ENCODE measurements at places on chromosomes 1 and 21.

DNA sequence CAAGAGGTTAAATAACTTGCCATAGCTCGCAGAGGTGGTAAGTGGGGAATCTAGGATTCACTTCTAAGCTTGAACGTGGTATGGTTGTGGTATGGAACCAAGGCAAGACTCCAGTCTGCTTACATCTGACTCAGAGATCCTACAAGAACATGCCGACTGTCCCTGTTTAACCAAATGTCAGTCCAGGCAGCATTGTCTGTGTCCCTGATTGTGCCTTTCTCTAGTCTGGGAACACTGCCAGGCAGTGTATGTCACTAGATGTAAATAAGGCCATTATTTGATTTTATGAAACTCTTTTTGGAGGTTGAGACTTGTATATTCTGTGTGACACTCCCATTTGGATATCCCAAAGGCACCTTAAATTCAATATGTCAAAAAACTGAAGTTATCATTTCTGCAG is 96.0 kb downstream of the NOS1AP start:
- no peak for DNase-seq

GRCh38 chr1:42957880-42958487 is 684 bp downstream of the SLC2A1 start:
- peak; percentile 85 for DNase-seq

- DNase-seq = no peak
Measured at GRCh38 chr1:233904633-233905415, at the start of gene SLC35F3. Gene SLC35F3 (plus strand): TSS chr1:233904676.

- peak; percentile 71 for DNase-seq
Measured at GRCh38 chr1:49016030-49016977, 239.6 kb upstream of the BEND5 start.

DNA sequence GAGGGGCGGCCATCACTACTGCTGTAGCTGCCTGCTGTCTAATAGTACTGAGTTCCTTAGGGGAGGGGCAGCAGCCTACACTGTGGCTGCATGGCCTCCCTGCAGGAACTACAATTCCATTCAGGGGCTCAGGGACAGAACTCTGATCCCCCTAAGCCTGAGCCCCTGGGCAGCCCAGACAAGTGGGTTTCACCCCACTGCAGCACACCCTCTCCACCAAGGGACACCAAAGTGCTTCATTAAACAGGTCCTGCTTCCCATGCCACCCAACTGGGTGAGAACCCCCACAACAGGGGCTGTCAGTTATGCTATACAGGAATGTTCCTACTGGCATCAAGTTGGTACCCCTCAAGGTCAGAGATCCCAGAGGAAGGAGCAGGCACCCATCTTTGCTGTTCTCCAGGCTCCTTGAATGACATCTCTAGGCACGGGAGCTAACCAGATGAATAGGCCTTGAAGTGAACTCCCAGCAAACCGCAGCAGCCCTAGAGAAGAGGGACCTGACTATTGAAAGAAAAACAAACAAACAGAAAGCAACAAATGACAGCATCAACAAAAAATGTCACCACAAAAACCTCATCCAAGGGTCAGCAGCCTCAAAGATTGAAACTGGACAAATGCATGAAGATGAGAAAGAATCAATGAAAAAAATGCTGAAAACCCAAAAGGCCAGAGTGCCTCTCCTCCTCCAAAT is 437.4 kb downstream of the NUF2 start:
- no peak for DNase-seq

DNA sequence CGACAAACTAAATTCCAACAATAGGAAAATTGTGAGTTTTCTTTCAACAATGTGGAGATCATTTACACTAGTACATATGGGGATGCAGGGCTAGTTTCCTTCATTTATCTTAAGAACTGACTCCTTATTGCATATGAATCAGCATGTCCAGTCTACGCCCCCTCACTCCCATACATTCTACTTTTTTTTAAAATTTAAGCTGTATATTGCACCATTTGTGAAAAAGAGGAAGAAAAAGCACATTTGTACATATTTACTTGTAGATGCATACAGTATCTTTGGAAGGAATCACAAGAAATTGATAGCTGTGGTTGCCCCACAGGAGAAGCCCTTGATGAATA is 15.9 kb downstream of the VPS26C start:
- no peak for DNase-seq

DNA sequence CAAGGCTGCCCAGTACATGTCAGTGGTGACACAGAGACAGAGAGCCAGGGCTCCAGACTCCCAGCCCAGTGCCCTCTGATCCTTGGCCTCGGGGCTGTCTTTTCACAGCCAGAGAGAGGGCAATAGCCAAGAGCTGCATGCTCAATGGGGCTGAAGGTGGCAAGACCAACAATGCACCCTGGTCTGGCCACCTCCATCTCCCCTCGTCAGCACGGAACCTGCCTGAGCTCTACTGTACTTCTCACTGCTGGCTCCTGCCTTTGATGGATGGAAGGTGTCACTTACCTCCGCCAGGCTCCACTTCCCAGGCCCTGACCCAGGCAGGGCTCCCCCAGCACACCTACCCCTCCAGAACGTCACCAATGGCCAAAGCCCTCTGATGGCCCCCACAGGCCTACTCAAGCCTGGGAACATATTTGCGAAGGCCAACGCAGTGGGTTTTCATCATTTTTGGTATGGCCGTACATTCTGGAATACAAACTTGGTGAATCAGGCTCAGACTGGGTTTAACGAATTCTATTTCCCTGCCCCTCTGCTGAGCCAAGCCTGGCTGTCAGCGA is 88.1 kb downstream of the DMRTB1 start:
- DNase-seq = no peak

DNA sequence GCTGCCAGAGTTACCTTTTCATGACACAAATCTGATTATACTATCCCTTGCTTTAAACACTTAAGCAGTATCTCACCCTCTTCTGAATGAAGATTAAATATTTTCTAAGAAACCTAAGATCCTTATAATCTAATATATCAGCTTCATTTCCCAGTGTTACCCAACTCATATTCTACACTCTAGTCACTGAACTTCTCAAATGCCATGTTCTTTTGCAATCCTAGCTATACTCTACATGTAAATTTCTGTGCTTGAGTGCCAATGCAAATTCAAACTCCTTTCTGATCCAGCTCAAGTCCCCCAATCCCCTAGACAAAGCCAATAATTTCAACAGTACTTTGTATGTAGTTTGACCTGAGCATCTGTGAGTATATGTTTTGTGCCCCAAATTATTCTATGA is 293.9 kb downstream of the SDCCAG8 start:
- DNase-seq = no peak

- DNase-seq = peak; percentile 65
Measured at GRCh38 chr1:39720094-39720999, 18.3 kb upstream of the PPIE start.

DNA sequence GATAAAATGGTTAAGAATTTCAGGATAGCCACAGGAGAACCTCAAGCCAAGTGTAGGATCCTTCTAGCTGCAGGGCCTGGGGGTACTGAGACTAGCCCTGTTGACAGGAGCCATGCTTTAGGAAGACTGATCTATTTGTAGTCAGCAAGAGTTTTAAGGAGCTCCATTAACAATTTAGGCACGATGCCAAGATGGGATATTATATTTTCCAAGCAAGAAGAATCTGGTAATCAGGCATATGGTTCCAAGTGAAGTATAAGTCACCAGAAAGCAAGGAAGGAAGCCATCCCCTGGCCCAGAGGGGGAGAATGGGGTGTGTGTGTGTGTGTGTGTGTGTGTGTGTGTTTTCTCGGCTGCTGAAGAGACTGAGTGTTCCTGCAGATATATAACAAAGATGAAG is 7.0 kb downstream of the IFNAR2 start:
- DNase-seq = no peak

DNA sequence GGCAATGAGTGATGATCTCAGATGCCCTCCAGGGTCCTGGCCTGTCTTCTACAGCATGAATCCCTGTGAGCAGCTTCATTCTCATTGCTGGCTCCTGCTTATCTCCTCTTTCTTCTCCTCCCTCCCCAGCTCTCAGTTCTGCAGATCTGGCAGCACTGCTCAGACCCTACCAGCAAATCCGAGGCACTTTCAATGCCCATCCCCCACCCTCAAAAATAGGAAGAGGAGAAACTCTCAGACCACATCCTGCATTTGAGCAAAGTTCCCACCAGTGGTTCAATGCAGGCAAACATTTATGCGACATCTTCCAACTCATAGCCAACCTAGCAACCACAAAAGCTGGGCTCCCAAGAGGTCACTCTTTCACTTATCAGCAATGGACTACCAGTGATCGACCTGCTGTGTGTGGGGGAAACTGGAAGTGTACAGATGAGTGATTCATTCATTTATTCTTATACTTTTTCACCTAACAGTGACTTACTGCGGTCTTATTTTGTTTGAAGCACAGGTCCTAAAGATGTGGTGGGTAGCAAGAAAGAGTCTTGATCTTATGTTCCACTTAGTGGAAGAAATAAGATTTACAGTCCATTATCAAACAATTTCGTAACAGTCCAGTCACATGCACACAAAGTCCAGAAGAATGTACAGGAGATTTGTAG is 5.8 kb upstream of the CHI3L2 start:
- DNase-seq = no peak

GRCh38 chr21:29719521-29719920 is 220.3 kb downstream of the GRIK1 start:
- DNase-seq = no peak

- DNase-seq = no peak
Measured at GRCh38 chr1:93751377-93752250, 70.0 kb upstream of the BCAR3 start.

GRCh38 chr1:109863667-109864046 is 47.0 kb upstream of the CSF1 start:
- DNase-seq = peak; percentile 53

GRCh38 chr1:225532240-225532944 is 104.6 kb upstream of the LBR start:
- no peak for DNase-seq

GRCh38 chr1:160429125-160429561 is 28.8 kb downstream of the VANGL2 start:
- no peak for DNase-seq

DNA sequence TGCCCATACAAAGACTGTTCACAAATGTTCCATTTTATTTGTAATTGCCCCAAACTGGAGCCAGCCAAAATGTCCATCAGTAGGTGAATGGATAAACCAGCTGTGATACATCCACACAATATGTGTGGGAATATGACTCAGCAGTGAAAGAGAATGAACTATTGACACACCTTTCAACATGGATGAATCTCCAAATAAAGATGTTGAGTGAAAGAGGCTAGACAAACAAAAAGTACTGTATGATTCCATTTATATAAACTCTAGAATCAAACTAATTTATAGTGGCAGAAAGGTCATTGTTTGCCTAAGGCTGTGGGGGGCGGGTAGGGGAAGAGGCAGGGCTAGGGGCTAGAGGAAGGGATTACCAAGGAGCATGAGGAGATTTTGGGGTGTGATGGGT is 4.5 kb downstream of the DHCR24 start:
- DNase-seq = no peak

GRCh38 chr1:98314601-98315000 is 346.9 kb upstream of the SNX7 start:
- no peak for DNase-seq

DNA sequence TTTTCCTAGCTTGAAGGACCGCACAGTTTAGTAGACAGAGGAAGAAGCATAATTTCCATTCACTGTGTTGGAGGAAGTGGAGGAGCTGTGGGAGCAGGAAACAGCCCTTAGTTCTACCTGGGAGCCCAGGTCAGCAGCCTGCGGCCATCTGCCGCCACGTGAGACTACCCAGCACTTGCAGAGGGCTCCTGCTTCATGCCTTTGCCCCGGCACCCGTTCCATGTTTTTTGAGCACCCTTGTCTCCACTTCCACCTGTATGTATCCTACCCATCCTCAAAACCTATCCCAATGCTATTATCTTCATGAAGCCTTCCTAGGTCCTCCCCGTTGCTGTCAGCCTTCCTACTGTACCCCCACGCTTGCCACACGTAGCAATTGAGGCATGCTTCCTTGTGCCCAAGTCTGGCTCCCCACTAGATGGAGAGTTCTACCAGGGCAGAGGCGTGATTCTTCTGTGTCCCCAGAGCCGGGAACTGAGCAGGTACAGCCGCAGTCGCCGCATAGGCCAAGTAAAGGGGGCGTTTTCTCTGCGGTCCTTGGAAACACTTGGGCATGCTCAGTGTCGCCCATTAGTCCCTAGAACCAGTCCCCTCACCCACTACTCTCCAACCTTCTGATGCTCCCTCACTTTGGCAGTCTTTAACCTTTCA is 1.9 kb downstream of the SLC6A9 start:
- DNase-seq = no peak

- DNase-seq = no peak
Measured at GRCh38 chr21:31489014-31489413, 145.0 kb upstream of the TIAM1 start.

DNA sequence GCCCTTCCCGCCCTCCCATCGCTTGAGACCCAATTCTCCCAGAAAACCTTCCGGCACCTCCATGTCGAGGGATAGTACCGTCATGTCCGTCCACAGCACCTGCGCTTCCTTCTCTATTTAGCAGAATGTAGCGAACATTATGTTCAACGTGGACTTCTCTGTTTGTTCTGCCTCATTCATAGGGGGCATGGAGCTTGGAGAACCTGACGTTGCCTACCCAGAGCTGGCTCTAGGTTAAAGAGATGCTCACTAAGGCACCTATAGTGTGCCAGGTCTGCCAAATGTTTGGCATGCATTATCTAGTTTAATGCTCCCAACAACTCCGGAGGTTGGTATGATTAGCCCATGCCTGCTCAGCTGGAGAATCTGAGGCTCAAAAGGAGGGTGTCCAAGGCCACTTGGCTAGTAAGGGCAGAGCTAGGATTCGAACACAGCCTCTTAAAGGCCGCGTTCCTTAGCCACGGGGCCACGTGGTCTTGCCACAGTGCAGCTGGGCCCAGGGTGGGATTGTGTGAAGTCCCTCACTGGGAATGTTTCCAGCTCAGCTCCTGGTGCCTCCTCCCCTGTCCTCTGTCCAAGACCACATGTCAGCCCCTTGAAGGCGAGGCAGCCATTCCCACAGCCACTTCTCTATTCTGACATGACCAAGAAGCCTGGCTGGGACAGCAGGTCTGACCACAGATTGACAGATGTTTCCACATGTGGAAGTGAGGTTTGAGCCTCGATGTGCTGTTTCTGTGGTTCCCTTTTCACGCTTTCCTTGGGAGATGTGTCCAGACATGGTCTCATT is 57.8 kb downstream of the RUNX3 start:
- DNase-seq = no peak

Data from fibroblast of skin of back (primary cell).